ENCODE measurements at places on chromosomes 2 and 18.

DNA sequence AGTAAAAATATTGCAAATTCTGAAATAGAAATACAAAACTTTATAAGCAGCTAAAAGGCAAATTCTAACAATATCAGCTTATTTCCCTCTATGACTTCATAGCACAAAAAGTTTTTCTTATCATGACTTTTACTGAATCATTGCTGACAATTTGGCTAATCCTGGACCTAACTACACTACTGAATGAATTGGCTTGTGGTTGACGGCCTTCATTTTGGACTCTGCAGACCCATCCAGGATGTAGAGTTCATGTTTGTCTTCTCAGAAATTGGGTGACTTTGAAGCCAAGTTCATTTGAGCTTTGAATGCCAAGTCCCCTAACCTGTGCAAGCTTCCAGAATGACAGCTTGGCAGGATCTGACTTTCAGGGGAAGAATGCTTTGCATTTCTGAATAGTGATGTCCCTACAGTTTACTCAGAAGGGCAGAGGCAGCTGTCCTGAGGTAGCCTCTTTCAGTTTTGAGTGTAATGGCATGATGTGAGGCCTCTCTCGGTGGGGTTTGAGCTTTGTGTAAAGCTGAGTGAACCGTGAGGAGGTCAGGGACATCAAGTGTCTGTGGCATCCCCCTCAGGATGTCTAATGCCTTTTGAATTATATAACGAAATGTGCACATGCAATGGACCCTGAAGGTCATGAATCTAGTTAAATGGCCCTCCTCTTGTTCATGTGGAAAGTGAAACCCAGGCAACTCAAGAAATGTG is 48.0 kb downstream of the EFEMP1 start:
- no peaks in the 10 kb centered on the region for H3K4me1 ChIP-seq
- H3K27ac ChIP-seq, result no peak overlapping the region
- H3K27me3 ChIP-seq, result no peaks in the 10 kb centered on the region
- H3K36me3 ChIP-seq, result no peaks in the 10 kb centered on the region
- no peak for DNase-seq
- no peak overlapping the region for H3K4me3 ChIP-seq

DNA sequence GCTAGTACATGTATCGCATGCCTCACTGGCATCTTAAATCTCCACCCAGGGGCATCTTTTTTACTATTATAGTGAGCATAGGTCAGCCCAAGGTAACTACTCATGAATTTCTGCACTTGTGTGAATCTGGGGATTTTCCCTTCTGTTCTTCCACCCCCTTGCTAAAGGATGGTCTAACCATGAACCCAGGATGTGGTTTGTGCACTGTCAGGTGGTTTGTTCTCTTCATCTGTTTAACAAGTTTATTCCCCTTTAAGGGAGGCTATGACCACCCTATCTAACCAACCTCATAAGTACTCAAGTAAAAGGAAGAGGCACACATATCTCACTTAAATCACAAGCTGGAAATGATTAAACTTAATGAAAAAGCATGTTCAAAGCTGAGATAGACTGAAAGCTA is 243.0 kb downstream of the RPRM start:
- no peaks in the 10 kb centered on the region for H3K36me3 ChIP-seq
- no peak overlapping the region for H3K27ac ChIP-seq
- DNase-seq, result no peak
- no peak overlapping the region for H3K4me3 ChIP-seq
- H3K4me1 ChIP-seq, result no peaks in the 10 kb centered on the region

DNA sequence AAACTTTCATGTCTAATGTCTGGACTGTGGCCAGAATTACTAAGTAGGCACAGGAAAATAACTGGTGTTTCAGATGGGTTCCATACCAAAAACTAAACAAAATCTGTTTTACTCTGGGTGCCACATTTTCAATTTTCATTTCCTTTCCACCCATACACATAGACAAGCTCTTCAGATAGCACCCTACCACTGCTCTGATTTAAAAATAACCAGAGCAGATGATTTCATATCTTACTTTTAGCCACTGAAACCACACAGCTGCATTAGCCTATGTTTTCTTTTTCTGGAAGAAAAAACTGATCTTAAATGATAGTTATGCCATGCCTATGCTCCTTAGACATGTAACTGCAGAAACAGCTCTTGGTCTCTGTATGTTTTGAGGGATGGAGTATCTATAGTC is 647.6 kb downstream of the CPS1 start:
- H3K27ac ChIP-seq, result no peak overlapping the region
- H3K36me3 ChIP-seq, result no peaks in the 10 kb centered on the region
- H3K27me3 ChIP-seq, result no peaks in the 10 kb centered on the region

DNA sequence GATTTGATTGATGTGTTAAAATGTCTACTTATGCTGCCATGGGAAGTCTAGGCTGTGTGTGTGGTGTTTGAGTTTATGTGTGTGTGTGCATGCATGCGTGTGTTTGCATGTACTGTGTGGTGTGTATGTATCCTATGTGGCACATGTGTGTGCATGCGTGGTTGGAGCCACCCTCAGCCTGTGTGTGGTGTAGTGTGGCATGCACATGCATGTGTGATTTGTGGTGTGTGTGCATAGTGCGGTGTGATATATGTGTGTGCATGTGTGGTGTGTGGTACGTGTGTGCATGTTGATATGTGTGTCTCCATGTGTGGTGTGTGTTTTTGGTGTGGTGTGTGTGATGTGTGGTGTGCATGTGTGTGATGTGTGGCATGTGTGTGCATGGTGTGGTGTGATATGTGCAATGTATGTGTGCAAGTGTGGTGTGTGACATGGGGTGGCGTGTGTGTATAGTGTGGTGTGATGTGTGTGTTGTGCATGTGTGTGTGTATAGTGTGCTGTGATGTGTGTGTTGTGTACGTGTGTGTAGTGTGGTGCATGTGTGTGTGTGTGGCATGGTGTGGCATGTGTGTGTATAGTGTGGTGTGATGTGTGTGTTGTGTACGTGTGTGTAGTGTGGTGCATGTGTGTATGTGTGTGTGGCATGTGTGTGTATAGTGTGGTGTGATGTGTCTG is 66.6 kb upstream of the HDAC4 start:
- H3K4me3 ChIP-seq, result no peak overlapping the region
- H3K27ac ChIP-seq, result no peak overlapping the region
- H3K36me3 ChIP-seq, result no peaks in the 10 kb centered on the region
- no peaks in the 10 kb centered on the region for H3K27me3 ChIP-seq

- no peak overlapping the region for H3K4me3 ChIP-seq
- H3K36me3 ChIP-seq, result no peaks in the 10 kb centered on the region
- peak; percentile 43 for DNase-seq
- H3K4me1 ChIP-seq, result no peaks in the 10 kb centered on the region
- no peak overlapping the region for H3K27ac ChIP-seq
Observed at GRCh38 chr2:35428548-35428947, 927.0 kb upstream of the CRIM1 start.

Data from iPS DF 6.9 (cell line).